ENCODE measurements at places on chromosomes 2 and 18.

GRCh38 chr2:197090742-197091367 is 164.3 kb upstream of the PGAP1 start:
- DNase-seq = no peak

GRCh38 chr2:195543902-195544894 is 112.8 kb upstream of the SLC39A10 start:
- no peak for DNase-seq

GRCh38 chr2:216920937-216921456 is 61.1 kb upstream of the TNP1 start:
- no peak for DNase-seq

GRCh38 chr2:120720746-120721375 is 14.8 kb upstream of the GLI2 start:
- DNase-seq = no peak

DNA sequence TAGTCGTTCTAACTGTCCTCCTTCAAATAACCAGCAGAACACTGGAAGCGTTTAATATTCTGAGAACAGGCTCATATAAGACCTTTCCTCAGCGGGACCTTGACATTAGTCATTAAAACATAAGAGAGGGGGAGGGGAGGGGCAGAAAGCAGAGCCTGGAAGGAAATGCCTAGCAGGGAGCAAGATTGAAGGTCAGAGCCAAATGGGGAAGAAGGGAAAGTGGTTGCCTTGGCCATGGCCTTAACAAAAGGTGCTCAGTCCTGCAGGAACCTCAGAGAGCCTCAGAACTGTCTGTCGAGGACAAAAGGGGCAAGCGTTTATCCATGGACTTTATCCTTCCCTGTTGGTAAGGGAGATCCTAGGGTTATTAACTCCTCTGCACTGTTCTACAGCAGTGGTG is 856 bp upstream of the PLA2R1 start:
- no peak for DNase-seq

DNA sequence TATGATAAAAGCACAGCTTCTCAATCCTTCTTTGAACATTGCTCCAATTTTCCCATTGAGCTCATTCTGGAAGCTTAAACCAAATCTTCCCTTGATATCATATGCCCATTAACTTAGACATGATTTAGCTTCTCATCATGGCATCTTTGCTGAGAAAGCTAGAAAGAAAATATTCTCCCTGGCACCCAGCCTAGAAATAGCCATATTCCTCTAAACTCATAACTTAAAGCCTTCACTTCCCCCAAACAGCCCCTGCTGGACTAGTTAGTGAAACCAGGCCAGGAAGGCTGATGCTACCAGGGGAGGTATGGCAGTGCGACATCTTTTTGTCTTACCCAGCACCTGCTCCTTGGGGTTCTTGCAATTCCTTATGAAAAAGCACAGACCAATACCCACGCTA is 4.3 kb downstream of the AAK1 start:
- no peak for DNase-seq

- DNase-seq = no peak
Measured at GRCh38 chr2:65589667-65590066, 157.3 kb upstream of the SPRED2 start.

DNA sequence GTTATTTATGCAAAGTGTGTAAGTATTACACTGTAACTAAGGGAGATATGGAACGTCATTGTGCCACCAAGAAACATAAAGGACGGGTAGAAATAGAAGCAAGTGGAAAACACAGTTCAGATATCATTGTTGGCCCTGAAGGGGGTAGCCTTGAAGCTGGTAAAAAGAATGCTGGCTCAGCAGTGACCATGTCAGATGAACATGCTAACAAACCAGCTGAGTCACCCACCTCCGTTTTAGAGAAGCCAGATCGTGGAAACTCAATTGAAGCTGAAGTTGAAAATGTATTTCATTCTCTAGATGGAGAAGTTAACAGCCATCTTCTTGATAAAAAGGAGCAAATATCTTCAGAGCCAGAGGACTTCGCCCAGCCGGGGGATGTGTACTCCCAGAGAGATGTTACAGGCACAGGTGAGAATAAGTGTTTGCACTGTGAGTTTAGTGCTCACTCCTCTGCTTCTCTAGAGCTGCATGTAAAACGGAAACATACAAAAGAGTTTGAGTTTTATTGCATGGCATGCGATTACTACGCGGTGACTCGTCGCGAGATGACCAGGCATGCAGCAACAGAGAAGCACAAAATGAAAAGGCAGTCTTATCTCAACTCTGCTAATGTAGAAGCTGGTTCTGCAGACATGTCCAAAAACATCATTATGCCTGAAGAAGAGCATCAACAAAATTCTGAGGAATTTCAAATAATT is 36.1 kb downstream of the ZNF407 start:
- DNase-seq = no peak

DNA sequence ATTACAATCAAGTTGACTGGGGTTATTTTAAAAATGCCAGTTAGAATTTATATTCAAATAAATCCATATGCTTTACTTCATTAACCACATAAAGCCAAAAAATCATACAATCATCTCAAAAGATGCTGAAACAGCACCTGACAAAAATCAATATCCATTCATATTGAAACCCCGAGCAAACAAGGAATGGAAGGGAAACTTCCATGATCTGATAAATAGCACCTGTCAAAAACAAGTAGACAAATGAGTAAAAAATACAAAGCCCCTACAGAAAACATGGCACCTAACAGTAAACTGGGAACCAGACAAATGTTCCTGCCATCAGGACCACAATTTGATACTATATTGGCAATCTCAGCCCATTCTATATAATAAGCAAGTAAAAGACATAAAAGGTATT is 227.5 kb downstream of the HDAC4 start:
- DNase-seq = no peak

DNA sequence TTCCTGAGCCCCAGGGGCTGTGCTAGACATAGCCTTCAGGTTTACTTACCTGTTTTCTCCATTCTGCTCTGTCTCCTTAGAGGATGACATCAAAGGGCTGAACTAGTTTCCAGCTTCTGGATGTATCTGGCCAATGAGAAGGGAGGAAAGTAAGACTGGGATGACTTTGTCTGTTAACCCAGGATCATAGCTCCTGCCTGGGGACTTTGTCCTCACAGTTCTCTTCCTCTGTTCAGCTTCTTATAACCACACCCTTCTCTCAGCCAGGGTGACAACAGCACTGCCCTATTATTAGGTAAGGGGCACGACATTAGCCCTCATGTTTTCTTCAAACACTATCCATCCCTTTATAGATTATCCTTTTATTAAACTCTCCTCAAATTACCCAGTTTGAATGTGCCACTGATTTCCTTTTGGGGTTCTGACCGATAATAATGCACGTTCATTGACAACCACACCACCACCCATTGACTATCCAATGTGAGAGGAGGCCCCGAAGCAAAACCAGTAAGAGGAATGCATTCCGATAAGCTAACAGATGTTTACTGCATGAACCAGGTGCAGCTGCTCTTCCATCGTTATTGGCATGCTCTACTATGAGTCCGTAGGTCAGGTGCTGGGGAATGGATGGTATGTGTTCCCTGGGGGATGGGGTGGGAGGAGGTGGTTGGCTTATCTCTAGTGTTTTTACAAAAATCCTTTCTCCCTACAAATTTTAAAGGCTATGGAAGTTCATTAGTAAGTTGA is 23.5 kb downstream of the TSN start:
- no peak for DNase-seq

DNA sequence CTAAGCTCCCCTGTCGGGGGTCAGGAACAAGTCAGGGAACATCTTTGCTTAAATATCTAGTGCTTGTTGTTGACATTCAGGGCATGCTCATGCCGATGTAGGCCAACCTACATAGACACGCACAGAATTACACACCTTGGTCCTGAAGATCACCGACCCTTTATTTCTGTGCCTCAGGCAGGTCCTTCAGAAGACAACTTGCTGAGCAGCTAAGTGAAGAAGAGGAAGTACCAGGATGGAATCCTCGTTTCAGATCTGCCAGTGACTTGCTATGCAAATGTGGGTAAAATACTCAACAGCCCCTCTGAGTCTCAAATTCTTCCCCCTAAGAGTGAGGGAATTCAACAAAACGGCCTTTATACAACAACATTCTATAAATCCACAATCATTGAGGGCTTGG is 494.7 kb downstream of the BCL11A start:
- peak; percentile 33 for DNase-seq

DNA sequence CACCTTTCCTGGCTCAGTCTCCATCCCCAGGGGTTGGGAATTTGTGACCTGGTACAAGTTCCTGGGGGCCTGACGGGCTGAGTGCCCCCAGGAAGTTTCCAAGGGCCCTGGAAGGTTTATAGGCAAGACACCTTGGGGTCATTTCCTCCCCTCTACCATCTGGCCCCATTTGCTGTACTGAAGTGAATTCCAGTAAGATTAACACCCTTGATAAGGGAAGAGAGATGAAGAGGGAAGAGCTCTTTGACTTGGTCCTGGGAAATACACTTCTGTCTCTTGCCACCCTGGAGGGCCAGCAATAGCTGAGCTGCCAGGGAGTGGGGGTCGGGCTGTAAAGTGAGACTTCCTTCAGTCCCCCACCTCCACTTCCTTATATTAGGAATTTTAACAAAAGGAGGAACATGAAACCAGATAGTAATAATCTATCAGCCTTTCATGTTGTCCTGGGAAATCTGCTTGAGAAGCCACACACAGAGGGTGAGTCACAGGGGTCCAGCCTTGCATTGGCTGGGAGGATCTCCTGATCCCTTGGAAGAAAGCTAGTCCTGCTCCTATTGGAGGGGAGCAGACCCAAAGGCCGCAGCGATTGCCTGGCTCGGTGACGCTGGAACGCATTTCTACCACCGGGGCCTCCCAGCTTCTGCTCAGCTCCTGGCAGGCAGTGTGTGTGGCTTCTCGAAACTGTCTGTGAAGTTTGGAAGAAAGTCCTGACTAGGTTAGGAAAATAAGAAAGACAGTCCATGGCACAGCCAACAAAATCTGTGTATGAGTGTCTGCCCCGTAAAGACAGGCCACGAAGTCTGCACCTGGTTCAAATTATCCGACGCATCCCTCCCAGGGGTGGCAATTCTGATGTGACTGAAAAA is 87.3 kb downstream of the ACAA2 start:
- DNase-seq = no peak

DNA sequence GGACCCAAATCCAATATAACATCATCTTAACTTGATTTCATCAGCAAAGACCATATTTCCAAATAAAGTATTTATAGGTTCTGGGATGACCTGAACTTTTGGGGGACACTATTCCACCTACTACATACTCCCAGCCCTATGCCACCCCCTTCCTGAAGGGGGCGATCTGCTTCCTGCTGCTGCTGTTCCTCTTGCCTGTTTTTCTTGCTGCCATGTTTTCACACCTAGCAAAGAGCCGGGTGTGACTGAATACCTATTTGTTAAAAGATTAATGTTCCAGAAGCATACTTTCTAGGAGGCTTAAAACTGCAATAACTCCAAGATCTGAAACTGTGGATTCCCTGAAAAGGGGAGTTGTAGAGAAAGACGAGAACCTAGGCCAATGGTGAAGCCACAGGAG is 89.7 kb downstream of the ICOS start:
- DNase-seq = no peak

GRCh38 chr2:213189001-213189899 is 37.8 kb upstream of the IKZF2 start:
- no peak for DNase-seq

DNA sequence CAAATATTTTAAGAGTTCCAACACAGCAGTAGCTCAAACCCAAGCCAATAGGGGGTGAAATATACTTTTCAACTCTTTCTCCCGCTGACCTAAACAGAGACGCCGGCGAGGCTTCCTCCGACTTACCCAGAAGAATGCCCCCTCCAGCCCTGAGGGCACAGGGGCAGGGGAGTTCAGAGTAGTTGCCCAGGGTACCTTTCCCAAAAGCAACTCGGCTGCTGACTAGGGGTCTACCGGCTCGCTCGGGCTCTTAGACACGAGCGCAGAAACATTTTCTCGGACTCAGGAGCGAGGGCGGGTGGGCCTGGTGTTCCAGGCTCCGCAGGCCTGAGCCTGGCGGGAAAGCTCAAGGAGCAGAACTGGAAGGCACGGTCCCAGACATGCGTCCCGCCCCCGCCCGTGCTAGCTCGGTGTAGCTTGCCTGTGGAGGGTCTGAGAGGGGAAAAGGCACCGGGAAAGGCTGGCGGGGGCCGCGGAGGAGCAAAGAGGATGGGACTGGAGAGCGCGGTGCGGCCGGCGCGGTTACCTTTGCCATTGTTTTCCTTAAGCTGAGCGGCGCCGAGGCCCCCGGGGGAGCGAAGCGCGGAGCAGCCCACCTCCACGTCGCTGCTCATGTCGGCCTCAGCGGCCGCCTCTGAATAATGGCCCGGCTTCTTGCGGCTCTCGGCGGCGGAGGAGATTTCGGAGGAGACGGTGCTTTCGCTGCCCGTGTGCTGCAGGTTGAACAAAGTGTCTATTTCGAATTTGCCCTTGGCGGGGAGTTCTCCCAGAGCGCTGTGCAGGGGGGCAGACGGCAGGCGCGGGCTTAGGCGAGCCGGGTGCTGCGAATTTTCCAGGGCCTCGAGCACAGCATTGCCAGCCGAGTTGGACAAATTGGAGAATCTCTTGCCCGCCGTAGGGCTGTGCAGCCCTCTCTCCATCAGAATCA is 674 bp downstream of the EVX2 start:
- DNase-seq = no peak

DNA sequence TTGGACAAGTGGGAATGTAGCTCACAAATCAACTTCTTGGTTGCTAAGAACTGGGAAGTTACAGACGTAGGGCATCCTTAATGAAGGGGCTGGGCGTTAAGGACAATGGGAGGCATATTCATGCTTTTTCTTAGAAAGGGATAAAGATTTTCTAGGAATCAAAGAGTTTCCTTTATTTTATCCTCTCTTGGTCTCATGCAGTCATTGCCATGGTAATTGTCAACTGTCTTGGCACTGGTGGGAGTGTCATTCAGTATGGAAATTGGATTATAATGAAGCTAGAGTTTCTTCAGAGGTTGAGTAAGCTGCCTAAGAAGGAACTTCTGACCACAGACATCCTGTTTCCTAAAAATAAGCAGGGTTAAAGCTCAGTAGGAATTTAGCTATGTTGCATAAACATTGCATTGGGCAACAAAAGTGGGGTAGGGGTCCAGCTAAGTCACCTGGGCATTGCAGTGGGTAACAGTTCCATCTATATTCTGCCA is 114.0 kb downstream of the LYPD6B start:
- no peak for DNase-seq

DNA sequence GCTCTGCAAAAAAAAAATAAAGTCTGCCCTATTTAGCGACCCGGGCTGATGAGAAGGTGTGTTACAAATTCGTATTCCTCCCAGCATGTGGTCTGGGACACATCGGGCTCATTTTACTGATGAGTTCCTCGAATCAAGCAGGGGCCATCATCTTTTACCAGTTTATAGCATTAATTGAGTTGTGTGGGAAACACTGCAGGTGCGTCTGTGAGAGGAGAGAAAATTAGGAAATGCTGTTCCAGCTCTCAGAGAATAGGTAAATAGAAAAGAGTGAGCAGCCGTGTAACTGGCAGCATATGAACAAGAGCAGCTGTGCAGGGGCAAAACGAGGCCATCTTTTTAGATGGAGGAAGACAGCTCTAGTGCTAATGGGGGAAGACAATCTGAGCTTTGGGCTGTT is 216.7 kb downstream of the SETBP1 start:
- no peak for DNase-seq

Measured in memory B cell (primary cell).